Suppressor macrophage (primary cell): ENCODE measurements at places on chromosomes 7 and 10.
A peak's percentile ranks its signal among the peaks of the same experiment; 100 is the strongest.

DNA sequence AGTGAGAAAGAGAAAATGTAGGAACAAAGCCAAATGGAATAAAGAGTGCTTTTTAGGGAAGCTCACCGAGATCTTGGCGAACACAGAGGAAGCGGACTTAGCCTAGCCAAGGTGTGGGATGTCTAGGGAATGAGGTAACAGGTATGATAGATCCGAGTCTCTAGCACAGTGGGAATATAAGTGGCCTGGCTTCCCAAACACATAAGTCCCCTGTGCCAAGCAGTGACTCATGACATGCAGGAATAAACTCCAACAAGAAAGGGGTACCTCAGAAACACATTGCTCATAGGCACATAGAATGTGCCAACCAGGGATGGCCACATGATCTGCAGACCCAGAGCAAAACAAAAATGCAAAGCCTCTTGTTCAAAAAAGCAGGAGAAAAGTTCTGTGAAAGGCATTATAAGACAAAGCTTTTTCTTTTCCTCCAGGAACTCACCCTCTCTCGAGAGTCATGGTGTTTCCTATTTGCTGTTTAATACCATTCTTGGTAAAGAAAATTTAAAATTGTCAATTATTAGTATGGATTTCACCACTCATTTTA lies 542.5 kb downstream of the GATA3 start:
- no peak for DNase-seq

DNA sequence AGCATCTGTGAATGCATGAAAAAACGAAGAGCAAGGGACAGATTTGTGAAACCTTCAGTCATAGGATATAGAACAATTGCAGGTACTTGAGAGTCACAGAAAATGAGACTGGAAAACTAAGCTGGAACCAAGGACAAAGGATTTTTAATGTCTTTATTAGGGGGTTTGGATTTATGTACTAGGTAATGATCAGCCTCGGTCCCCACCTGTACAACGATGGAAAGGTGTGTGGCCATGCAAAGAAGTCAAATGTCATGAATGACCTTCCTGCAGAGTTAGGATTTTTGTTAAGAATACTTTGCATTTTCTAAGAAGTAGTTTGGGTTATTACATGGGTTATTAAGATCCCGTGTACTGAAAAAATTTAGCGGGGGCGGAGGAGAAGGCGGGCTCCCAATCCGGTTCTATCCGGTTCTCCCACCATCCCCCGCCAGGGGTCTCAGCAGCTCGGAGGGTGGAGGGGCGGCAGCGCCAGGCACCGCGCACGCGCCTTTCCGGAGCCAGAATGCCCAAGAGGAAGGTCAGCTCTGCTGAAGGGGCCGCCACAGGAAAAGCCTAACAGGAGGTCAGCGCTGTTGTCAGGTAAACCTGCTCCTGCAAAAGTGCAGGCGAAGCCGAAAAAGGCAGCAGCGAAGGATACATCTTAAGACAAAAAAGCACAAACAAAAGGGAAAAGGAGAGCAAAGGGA lies 327.5 kb upstream of the PLXDC2 start:
- DNase-seq, result no peak

- peak; percentile 51 for DNase-seq
Measured at GRCh38 chr10:6843894-6844650, 264.0 kb upstream of the PRKCQ start.

- no peak for DNase-seq
Measured at GRCh38 chr10:81875467-81876252, 666 bp downstream of the NRG3 start.

GRCh38 chr10:127257395-127257794 lies 61.0 kb upstream of the INSYN2A start:
- DNase-seq, result no peak

DNA sequence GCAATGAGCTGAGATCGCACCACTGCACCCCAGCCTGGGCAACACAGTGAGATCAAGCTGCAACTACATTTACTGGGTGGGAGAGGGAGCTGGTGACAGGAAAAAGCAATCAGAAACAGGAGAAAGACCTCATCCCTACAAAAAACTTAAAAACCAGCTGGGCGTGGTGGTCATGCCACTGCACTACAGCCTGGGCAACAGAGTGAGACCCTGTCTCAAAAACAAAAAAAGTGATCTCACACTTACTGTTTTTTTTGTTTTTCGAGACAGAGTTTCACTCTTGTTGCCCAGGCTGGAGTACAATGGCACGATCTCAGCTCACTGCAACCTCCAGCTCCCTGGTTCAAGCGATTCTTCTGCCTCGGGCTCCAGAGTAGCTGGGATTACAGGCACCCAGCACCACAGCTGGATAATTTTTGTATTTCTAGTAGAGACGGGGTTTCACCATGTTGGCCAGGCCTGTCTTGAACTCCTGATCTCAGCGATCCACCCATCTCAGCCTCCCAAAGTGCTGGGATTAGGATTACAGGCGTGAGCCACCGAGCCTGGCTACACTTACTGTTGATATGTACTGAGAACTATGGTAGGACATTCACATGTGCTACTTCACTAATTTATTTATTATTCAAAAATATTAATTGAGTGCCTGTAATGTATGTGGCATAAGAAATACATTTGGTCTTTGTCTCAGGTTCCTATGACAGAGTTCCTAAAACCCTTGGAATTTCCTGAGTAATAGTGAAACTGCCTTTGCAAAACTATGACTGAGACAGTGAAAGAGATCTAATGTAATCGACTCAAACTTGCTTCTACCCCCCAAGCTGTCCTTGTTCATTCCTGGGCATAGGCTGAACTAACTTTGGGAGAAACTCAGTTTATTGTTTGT lies 27.7 kb upstream of the NRBF2 start:
- DNase-seq, result no peak

GRCh38 chr7:88003581-88003980 lies 69.5 kb downstream of the ADAM22 start:
- no peak for DNase-seq

DNA sequence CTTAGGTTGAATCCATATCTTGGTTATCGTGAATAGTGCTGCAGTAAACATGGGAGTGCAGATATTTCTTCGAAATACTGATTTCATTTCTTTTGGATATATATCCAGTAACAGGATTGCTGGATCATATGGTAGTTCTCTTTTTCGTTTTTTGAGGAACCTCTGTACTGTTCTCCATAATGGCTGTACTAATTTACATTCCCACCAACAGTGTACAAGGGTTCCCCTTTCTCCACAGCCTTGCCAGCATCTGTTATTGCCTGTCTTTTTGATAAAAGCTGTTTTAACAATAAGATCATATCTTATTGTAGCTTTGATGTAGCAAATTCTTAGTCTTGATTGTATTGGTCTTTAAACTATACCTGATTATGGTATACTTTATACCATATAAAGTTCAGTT lies 45.3 kb downstream of the ZNRF2 start:
- peak; percentile 67 for DNase-seq

- DNase-seq, result no peak
Measured at GRCh38 chr7:38178695-38179344, 775 bp downstream of the STARD3NL start.

DNA sequence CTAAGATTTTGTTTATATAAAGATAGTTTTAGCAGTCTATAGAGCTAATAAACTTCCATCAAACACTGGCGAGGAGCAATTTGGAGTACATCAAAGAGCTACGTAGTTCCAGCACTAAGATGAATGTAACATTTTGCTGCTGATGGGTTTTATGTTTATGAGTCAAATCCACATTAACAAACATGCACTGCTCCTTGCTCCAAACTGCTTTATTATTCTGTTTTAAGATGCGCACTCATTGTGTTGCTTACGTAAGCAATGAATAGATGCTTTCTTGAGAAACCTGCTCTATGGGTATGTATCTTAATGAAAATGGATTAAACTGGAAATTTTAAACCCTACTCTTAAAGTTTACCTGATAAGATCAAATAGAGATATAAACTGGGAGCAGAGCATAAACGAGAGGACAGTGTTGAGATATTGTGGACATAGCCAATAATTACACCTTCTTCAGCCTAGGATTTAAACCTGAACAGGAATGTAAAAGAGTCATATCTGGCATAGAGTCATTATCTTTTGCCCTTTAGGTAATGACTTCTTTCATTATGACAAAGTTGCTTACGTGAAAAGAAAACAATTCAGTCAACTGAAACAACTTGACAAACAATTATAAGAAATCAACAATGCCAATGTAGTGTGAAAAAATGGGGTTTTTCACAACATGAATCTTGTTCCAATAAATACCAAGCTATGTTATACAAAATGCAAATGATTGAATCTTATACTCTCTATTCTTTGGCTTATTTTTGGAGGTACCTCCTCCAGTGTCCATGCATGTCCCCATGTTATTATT lies 153.5 kb upstream of the MTPN start:
- DNase-seq, result no peak

DNA sequence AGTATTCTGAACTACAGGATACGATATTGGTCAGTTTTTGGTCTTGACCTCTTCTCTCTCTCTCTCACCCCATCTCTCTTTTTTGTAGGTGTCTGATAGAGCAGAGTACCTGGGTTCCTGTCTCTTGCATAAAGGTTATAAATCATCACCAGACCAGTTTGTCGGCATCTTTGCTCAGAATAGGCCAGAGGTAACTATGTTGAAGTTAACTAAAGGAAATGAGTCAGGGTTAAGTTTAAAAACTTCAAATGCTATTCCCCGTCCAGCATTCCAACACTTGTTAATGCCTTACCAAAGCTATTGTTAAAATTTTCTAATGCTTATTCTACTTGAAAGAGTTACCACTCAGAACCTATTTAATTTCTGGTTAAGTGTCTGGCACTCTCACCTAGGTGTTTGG lies 30.7 kb downstream of the ACSL5 start:
- no peak for DNase-seq

- peak; percentile 53 for DNase-seq
Measured at GRCh38 chr7:134755422-134756022, 23.9 kb upstream of the CALD1 start.

DNA sequence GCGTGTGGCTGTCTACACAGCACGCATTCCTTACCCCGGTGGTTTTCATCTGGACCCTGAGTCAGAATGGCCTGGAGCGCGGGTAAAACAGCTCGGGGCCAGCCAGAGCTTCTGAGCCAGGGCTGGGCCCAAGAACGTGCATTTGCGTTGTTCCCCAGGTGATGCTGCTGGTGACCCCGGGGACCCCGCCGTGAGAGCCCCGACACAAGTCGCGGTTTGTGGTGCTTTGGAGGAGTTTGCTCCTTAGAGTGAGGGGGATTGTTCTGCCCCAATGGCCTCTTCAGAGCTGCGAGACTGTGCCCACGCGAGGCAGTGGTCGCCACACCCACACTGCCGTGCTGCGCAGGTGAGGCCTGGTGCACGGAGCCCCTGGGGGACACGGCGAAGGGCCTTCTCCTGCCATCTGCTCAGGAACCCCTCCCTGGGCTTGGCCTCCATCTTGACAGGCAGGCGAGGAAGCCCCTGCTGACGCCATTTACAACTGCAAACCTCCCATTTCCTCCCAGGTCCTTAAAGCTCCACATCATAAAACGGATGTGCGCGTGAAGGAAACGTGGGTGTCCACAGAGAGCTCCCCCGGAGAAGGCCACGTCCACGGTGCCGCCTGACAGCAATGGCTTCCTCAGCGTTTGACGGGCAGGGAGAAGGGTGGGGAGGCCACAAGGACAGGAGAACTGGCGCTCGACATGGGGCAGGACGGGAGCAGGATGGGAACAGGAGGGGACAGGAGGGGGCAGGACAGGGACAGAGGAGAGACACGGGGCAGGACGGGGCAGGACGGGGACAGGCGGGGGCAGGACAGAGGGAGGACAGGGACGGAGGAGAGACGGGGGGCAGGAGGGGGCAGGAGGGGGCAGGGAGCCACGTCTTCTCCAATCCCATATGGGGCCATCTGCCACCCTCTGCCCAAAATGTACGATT lies 477.2 kb downstream of the DNAJB6 start:
- DNase-seq, result no peak

DNA sequence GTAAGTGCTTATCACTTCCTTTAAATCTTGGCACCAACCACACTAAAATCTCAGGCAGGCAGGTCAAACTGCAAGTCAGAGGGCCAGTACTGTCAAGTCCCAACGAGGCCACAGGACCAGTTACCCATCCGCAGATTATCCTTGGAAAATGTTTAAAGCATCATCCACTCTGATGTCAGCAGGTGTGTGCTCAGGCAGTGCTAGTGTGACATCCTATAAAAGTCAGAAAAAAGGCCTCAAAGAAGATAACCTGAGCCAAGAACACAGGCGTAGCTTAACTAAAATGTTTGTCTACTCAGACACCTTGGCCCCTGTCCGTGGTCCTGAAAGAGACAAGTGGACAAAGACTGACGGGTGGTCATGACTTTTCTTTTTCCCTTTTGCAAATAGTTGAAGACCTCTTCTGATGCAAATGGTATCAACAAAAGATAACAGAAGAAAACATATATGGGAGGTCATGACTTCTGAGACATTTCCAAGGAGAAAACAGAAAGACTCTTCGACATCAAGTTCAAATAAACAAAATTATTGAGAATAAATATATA lies 309.3 kb downstream of the KCNMA1 start:
- peak; percentile 39 for DNase-seq

GRCh38 chr7:93043385-93043985 lies 74.3 kb downstream of the SAMD9 start:
- DNase-seq, result no peak

DNA sequence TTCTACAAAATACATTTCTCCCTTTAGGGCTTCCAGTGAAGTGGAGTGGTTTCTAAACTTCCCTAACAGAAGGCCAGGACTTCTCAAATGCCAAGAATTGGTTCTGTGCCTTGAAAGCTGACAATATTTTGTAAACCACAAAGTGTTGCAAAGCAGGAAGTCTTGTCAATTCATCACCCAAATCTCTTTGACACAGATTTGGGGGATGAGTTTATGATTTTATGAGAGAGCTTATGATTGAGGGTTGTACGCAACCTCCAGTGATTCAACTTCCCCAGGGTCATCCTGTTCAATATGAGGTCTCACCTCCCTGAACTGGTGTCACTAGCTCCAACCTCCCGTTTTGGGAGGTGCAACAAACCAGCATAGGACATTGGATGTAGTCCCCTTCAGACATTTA lies 83.7 kb downstream of the PRLHR start:
- peak; percentile 72 for DNase-seq

- DNase-seq, result no peak
Measured at GRCh38 chr7:76108540-76109233, 60.8 kb downstream of the MDH2 start.

DNA sequence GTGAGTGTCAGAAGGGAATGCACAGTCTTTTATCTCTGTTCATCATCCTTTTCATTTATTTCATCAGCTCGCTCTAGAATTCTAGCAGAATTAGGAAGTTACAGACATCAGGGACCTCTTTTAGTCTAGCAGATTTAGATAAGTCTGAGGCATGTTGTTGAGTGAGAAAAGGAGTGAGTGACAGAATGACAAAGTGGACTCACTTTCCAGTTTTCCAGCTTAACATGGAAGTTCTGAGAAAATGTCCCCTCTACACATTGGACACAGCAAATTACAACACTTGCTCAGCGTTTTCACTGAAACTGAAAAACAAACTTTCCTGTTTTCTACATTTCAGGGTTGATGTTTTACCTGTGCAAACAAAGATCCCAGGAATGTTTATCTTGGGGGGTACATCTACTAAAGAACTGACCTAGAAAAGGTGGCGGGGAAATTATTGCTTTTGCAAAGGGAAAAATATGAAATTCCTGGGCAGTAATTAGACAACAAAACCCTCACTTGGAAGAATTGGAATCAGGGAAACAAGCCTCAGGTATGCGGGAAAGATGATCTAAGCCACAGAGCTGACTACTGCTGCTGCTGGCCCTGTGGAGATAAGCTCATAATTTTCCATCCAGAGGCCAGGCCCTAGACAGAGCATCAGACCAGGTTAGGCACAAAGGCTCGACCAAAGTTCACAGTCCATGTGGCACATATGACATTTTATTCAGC lies 14.6 kb upstream of the CYP3A5 start:
- no peak for DNase-seq

GRCh38 chr7:73688288-73688687 lies 4.9 kb downstream of the BUD23 start:
- no peak for DNase-seq

- DNase-seq, result no peak
Measured at GRCh38 chr7:26147030-26147429, 5.0 kb upstream of the NFE2L3 start.
